ENCODE measurements at places on chromosomes 4 and X.
A peak's percentile ranks its signal among the peaks of the same experiment; 100 is the strongest.

DNA sequence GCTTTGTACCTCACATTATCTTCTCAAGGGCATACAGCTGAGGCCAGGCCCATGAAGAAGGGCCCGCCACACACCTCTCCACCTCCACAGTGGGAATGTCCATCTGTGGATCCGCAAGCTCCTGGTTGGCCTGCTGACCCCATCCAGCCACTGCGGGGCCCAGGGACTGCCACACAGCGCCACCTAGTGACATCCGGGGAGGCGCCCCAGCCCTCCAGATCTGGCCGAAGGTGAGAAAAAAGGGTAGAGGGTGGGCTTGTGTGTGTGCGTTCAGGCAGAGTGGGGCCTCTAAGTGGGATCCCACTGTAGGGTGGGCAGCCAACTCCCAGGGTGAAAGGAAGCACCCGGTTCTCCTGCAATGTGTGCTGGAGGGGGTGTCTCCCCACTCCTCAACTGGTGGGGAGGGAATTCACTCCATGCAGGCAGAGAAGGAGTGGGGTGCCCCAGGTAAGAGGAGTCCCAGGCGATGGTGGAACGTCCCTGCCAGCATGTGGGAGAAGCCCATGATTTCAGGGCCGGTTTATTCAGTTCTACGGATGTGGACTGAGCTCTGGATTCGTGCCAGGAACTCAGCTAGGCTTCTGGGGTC lies 117.3 kb downstream of the ENPP6 start:
- no peak for DNase-seq

GRCh38 chr4:115770046-115770543 lies 656.7 kb upstream of the NDST4 start:
- no peak for DNase-seq

GRCh38 chr4:168562041-168562571 lies 65.3 kb downstream of the PALLD start:
- DNase-seq: no peak

DNA sequence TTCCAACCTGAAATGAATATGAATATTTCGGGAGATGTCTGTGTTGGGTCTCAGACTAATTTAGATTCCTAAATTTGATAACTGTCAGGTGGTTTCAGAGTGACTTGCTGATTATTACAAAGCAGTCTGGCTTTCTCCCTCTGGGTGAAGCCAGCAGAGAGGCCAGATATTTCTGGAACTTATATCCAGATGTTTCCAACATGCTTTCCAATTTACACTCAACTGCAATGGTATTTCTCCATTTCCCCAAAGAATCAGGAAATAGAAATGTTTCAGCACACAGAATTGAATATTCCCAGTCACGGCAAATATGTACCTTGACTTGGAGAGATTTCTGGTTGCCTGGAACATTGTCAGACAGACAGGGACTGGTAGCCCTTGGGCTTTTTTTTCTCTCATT lies 48.5 kb upstream of the EGFL6 start:
- peak; percentile 59 for DNase-seq

DNA sequence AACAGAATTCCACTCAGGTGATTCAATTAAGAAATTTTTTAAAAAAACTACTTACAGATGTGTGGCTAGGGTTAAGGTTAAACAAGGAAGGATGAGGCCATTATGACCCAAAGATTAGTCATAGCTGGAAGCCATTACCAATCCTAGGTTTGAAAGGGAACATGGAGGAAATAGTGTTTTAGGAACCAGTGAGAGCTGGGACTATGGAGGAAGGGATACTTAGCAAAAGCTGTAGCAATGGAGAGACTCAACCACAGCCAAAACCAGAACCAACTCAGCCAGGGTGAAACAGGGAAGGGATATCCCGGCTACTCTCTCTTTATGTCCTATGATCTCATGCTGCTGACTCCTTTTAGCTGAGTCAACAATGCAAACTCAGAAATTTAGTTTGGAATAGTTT lies 148.6 kb upstream of the CNKSR2 start:
- DNase-seq: no peak

DNA sequence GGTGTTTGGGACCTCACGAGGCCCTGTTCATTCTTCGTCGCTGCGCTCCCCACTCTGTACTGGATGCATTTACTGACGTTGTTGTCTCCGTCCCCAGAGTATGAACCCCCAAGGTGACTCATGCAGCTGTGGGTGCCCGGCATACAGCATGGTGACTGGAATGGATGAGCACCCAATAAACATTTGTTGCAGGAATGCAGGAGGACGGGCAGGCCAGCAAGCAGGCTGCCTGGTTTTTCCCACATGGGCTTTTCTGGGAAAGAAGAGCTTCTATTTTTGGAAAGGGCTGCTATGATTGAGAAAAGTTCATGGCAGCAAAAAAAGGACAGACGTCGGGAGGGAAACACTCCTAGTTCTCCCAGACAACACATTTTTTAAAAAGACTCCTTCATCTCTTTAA lies 893 bp upstream of the SOD3 start:
- DNase-seq: peak; percentile 65

DNA sequence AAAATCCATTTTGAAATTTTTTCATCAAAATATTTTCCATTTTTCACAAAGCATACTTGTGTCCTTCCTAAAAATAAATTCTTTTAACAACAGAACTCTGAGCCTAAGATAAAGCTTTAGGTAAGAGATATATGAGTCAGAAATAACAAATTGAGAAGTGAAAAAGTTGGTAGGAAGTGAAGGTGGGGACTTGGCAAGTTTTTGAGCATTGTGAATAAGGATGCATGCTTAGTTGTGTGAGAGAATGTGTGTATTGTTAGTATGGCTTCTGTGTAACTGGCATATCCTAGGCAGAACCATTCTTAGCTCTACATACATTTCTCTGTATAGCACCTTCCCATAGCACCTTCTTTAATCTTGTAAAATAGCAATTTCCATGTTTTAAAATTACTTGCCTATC lies 6.8 kb downstream of the ASB5 start:
- DNase-seq: no peak

GRCh38 chrX:84078991-84079390 lies 109.0 kb downstream of the RPS6KA6 start:
- no peak for DNase-seq

GRCh38 chr4:121706595-121707021 lies 9.8 kb upstream of the ANXA5 start:
- no peak for DNase-seq

DNA sequence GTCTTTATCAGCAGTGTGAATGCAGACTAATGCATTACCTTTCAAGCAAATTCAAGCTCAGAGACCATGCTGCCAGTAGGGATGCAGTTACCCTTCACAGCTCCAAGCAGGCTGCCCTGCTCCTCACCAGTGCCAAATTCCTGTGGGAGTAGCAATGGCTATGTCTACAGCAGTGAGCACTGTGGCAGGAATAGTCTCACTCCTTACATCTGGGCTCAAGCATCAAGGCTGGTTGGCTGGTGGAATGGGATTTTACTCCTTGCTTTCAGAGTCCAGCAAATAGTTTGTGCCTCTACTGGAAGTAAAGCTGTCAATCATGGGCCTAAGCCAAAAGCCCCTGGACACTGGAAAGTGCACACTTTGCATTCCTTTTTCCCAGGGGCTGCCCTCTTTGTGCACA lies 1030.8 kb downstream of the SH3BGRL start:
- DNase-seq: no peak

- peak; percentile 87 for DNase-seq
Measured at GRCh38 chrX:86047174-86047935, at the start of gene CHM. Gene CHM, minus strand, starts transcription at chrX:86047558. Its CDS starts 26 bp downstream, at chrX:86047532.

DNA sequence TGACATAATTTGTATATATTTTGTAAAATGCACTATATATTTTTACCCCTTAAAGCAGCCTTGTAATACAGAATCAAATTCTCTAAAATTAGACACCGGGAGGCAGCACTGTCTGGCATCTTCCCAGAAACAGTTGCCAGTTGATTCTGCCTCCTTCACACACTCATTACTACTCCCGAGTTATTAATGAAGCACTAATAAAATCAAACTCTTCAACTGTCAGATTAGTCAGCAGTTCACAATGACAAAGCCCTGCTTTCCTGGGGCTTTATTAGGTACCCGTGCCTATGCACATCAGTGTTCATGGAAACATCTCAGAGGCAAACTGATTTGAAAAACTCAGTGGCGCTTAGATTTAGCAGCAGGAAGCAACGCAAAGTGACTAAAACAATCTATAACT lies 103.5 kb upstream of the VEGFC start:
- DNase-seq: no peak

DNA sequence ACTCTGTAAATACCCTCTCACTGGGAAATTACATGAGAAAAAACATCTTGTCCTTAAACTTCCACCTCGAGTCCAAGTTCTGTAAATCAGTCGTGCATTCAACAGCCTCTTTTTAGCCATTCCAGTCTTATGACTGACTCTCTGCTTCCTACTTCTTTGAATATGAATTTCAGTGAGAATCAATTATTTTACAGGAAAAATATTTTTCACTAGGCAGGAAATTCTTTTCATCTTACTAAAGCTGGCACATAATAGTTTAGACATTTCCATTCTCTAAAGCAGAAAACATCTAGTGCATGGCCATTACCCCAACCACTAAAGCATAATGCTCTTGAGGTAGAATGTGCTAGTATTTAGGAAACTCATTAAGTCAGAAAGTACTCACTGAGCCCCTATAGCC lies 565.7 kb upstream of the FAT1 start:
- no peak for DNase-seq

DNA sequence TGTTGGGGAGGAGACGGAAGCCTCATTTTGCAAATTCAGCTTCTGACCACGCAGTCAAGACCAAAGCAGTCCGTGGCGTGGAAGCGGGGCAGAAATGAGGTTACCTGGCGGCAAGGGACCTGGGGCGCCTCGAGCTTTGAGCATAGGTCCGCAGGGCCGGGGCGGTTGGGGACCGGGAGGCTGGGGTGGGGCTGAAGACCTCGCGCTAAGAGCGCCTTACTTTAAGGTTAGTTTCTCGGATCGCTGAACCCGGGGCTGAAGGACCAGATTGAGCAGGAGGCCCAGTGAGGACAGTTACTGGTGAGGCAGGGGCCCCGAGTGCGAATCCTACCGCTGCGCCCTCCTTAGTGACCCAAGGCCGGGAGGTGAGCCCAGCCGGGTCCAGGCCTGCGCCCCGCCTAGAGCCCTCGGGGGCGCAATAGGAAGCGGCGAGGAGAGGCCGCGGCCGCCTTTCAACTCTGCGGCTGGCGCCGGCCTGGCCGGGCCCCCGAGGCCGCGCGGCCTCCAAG lies 7.5 kb downstream of the MSX1 start:
- no peak for DNase-seq

DNA sequence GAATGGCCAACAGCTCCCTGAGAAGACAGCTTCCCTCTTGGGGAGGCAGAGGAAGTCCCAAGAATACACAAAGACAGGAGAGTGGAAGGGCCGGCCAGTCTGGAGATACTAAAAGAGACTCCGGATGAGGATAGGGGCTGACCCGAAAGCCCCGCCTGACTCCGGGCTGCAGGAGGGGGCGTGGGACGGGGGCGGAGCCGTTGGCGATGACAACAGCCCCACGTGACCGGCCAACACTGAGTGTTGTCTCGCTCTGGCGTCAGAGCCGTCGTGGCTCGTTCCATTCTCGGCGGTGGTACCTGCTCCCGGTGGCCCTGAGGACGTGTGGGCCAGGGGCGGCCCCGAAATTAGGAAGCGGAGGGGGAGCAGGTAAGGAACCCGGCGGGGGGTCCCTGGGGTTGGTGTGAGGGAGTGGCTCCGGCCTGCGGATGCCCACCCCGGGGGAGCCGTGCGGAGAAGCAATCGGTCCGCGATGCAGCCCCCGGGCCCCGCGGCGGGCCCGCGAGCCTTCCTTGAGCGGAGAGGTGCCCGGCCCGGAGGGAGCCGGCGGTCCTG lies at the start of gene BEX4:
Gene BEX4, plus strand, starts transcription at position 239 of the 555 bp plus-strand sequence. CDS start 1,046 bp downstream, outside the sequence.
- peak; percentile 84 for DNase-seq

DNA sequence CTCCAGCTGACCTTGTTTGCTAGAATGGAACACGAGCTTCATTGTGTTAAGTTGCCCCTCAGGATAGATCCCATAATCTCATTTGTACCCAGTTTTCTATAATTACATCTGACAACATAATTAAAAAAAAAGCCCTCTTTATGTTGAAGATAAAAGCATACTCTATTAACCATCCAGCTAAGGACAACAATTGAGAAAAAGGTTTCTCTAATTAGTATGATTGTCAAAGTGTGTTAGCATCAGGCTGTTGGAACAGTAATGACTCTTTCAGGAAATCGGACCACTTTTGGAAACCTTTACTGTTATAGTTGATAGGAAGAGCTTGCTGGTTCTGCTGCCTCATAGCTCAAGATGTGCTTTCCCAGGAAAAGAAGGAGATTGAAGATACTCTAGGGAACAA lies 172.6 kb downstream of the FHIP1A start:
- DNase-seq: no peak

DNA sequence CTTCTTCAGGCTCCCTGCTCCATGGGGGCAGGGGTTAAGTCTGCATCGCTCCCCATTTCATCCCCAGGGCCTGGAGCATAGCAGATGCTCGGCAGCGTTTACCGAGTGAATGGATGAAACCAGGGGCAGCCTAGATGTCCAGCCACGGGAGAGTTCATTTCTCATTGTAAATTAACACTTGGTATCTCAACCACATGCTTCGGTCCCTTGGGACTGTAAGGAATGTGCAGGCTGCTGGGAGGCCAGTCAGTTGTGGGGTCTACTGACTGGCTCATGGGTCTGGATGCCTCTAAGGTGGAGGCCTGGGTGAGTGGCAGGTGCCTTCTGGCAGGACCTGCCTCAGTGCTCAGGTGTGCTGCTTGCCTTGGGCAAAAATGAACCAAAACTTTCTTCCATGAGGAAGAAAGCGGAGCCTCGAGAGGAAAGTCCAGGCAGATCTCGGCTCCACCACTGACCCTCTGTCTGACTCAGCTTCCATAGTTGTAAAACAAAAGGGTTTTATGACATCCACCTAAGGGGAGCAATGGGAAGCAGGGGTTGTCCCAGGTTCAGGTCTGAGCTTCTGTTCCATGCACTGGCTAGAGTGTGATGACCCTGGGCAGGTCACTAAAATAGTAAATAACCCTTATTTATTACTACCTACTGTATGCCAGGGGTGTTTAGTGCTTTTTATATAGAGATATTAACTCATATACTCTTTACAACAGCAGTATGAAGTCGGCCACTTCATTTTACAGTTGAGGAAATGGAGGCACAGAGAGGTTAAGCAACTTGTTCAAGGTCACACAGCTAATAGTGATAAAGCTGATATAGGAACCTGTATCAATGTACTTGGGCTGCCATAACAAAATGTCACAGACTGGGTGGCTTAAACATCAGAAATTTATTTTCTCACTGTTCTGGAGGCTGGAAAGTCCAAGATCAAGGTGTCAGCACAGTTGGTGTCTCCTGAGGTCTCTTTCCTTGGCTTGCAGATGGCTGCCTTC lies 144.3 kb upstream of the STX18 start:
- DNase-seq: no peak

GRCh38 chr4:96356591-96357370 lies 516.9 kb downstream of the PDHA2 start:
- no peak for DNase-seq

DNA sequence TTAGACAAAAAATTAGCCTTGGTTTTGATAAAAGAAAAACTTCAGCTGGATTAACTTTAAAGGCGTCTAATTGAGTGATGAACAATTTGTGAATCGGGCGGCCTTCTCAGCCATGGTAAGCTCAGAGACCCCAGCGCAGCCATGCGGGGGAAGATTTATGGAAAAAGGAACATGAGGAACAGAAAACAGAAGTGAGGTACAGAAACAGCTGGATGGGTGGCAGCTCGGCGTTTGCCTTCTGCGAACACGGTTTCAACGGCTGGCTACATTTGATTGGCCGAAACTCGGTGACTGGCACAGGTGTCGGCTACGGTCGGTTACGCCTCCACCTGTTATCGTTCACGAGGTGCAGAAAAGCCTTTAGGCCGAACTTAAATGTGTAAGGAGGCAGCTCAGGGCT lies 401.4 kb upstream of the FAT1 start:
- no peak for DNase-seq

GRCh38 chrX:115260330-115260729 lies 26.4 kb upstream of the LRCH2 start:
- DNase-seq: no peak

- no peak for DNase-seq
Measured at GRCh38 chr4:10203851-10204250, 87.3 kb upstream of the WDR1 start.

Data from hindlimb muscle (tissue), 1 donor.